ENCODE measurements at places on chromosomes 2 and 18.

DNA sequence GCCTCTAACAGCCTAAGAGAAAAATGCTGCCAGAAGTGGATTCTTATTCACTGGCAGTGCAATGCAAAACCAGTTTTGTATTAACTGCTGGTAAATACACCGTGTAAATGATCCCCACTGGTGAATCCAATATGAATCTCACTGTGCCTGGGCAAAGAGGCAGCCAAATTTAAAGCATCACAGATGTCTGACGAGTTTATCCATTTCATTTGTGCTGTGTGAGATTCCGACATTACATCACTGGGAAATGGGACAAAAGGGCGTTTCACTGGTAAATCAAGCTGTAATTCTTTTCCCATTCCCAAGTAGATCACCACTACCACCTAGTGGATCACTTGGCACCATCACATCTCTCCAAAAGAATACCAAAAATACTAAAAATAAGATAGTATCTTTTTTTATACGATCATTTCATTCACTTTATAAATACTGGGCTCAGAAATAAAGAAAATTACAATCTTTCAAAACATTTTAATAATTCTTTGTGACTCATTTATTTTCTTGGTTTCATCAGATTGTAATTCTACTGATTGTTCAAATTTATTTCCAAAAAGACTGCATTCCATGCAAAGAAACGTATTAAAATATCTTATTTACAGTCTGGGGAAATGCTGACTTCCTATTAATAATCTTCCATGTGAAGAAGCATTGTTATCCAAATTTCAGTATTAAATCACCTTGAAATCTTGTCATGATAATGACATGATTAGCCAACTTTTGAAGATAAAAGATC, 125.6 kb downstream of the GRB14 start:
- DNase-seq, result peak; percentile 50

DNA sequence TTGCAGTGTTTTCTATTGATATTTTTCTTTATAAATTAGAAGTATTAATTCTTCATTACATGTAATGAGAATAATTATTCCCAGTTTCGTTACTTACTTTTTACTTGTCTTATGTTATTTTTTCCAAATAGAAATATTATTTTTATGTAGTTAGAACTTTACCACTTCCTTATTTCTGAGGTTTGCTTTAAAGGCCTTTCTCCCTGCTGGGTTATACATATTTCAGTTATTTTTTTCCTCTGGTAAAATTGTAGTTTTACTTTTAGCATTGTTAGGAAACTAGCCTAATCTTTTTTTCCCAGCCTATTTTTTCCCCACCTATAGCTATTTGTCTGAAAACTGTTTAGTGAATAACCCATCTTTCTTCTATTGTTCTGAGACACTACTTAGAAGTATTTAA, 17.1 kb downstream of the RNF144A start:
- DNase-seq, result no peak

GRCh38 chr2:207284556-207285472, 119.1 kb upstream of the KLF7 start:
- peak; percentile 33 for DNase-seq

DNA sequence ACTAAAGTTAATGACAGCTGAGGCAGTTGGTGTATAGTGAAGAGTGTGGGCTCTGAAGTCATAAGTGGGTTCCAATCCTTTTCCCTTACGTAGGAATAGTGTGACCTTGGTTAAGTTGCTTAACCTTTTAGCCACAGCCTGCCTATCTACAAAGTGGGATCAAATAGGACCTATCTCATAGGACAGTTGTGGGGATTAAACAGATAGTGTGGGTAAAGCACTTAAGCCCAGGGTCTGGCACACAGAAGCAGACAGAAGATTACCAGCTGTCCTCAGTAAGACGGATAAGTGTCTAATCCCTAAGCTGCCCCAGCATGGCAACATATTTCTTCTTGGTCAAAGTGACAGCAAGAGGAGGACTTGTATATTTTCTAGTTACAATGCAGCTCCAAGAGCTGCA, 28.2 kb downstream of the UBE2F start:
- DNase-seq, result no peak

- DNase-seq, result no peak
These were observed 30.9 kb downstream of the OSBPL6 start for GRCh38 chr2:178225006-178225805.

- DNase-seq, result no peak
These were observed 30.9 kb upstream of the NAB1 start for GRCh38 chr2:190618030-190618429.

- no peak for DNase-seq
These were observed 45.6 kb upstream of the ITGAV start for GRCh38 chr2:186544255-186544675.

GRCh38 chr2:140555701-140556100, 1575.1 kb downstream of the LRP1B start:
- DNase-seq, result no peak

DNA sequence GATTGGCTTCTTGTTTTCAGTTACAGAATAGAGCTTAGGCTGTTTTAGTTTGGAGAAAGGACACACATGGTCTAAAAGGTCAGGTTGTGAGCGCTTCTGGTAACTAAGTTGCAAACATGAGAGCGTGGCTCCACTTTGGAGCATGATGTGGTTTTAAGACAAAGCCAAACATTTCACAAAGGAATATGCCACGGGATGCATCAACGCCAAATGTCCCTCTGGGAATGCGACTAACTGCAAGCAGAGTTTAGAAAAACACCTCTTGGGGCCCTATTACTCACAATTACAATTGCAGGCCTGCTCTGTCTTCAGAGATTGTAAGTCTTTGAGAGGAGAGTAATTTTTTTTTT, 25.4 kb downstream of the MYO7B start:
- no peak for DNase-seq

DNA sequence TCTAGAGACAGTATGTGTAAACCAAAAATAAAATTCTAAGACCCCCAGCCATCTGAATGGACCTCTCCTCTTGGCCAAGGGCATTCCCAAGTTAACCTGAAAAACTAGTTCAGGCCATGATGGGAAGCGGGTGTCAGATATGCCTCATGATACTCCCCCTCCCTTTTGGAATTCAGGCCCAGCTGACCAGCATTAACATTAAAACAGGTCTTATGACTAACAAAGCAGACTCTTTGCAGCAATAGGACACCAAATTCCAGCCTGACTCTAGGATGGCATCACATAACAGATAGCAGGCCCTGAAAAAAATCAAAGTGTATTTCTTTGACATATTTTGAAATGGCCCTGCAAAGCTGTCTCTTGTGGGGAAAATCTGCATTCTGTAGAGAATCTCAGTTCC, 73.3 kb upstream of the L3MBTL4 start:
- DNase-seq, result no peak

GRCh38 chr2:70541481-70542020, 12.1 kb downstream of the TGFA start:
- DNase-seq, result no peak

GRCh38 chr2:218820746-218821369, 10.7 kb downstream of the PRKAG3 start:
- no peak for DNase-seq

DNA sequence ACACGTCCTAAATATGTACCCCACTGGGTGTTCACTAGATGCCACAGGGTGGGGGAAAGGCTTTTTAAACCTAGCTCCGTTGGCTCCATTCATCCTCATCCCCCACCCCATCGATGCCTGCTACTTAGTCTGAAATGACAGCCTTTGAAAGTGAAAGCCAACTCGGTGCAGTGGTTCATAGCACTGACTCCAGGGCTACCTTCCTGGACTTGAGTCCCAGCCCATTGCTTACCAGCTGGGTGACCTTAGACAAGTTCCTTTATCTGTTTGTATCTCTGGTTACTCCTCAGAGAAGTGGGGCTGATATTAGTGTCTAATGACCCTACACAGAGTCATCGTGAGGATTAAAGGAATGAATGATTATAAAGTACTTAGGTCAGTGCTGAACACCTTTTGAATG, 24.4 kb downstream of the EHD3 start:
- no peak for DNase-seq

DNA sequence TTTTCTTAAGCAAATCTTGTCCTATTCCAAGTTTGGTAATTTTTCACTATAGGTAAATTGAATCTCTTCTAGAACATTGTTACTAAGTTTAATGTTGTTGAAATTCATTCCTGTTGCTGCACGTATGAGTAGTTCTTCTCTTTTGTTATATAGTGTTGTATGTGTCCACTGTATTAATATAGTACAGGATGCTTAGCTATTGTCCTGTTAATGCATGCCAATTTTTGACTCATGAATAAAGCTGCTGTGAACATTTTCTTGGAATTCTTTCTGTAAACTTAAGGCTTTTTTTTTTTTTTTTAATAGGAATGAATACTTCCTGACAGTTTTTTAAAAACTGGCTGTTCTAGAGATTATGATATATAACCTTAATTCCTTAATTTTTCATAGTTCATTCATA, 326.9 kb downstream of the SLC4A3 start:
- no peak for DNase-seq

All from retina (tissue), 1 donor.